ENCODE measurements at places on chromosomes 6 and 20.

- DNase-seq = no peak
Observed at GRCh38 chr6:36697481-36697903, at the start of gene RAB44. RAB44 (plus strand) TSS chr6:36697826; CDS start chr6:36704236, 6,410 bp downstream.

GRCh38 chr6:11066505-11067347, 22.6 kb upstream of the ELOVL2 start:
- DNase-seq = no peak

DNA sequence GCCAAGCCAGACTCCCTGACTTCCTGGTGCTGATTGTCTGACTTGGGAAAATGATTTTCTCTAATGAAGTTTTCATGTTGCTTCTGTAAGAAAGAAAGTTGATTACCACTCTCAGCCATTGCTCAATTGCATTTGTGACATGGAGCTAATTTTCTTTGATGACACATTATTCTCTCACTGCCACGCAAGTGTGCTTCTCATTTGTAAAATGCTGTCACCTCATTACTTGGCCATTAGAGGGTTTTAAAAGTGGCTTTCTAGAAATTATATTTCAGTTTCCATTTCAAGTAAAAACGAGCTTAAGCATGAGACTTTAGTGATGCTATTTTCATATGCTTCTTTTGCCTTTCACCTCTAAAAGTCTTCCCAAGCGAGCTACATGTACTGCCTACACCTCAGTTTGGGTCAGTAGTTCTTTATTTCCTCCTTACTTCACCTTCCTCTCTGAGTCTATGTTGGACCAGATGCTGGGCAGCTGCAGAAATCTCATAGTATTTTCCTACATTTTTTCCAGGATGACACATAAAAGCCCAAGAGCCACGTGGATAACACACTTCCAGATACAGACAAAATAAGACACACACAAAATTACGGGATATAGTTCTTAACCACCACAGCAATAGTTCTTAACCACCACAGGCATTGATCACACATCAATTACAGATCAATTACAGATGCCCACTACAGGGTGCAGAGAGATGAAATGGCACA, 6.3 kb upstream of the FAM210B start:
- no peak for DNase-seq

- no peak for DNase-seq
Observed at GRCh38 chr6:57109880-57110279, 19.9 kb downstream of the ZNF451 start.

- no peak for DNase-seq
Observed at GRCh38 chr6:137708481-137708880, 158.6 kb upstream of the TNFAIP3 start.

DNA sequence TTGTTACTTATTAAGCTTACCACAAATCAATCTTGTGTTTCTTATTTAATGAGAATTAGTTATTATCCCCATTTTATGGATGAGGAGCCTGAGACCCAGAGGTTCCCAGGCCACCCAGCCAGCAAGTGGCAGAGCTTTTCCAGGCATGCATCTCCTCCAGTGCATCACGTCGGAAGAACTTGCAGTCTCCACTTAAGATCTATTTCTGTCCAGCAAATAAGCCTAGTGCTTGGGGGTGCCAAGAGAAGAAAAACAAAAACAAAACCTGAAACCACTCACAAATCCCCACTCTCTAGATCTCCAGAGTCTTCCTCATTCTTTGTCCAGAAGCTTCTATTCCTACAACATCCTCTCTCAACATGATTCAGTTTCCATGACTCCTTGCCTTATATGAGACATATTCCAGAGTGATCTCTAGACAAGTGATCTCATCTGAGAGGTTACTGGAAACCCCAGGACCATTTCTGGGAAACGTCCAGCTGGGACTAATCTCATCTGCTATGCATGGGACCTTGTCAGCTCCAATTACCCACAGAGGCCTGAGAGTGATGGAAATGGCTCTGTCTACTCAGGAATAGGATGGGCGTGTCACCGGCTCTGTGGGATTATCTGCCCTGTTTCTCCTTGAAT, 4.1 kb downstream of the GUCA1B start:
- DNase-seq = no peak
